ENCODE measurements at places on chromosomes 13 and 19.

DNA sequence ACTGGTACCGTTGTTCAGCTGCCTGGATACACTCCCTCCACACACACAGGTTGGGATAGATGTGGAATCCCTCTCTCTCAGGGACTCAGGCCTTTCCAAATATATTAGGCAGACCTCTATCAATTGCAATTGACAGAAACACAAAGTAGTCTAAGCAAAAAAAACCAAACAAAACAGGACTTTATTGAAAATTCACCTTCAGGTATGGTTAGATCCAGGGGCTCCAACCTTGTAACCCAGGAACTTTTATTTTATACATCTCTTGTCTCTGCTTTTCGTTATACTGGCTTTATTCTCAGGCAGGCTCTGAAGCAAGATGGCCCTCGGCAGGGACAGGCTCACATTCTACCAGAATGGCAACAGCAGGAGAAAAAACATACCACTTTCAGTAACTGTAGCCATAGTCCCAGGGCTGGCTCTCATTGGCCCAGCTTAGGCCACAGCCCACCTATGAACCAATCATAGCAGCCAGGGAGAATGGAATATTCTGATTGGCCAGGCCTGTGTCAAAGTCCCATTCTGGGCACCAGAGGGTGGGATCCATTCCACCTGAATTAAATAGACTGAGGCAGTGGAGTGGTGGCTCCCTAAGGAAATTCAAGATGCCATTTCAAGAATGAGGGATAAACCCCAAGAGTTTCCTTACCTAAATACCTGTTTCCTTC is 13.1 kb upstream of the CEACAM19 start:
- DNase-seq: no peak

DNA sequence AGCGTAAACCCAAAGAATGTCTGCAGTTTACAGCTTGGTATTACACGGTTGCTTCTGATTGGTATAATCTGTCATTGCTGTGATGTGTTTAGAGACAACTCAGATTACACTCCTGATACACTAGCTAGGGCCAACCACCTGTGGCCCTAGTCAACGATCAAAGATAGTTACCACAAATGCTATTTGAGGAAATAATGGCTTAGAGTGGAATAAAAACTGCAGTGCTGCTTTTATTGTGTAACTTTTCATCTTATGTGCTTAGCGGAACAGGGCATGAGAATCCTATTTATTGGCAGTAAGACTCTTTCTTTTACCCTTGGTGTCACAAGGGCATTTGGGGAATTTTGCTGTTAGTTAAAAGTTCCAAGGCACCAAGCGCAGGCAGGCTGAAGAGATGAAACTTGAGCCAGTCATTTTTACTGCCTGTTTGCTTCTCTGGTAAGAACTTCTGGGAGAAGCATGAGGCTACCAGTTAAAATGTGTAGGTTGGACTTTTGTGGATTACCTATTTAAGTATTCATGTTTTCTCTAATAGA is 363.3 kb downstream of the KCNRG start:
- DNase-seq: peak; percentile 61

DNA sequence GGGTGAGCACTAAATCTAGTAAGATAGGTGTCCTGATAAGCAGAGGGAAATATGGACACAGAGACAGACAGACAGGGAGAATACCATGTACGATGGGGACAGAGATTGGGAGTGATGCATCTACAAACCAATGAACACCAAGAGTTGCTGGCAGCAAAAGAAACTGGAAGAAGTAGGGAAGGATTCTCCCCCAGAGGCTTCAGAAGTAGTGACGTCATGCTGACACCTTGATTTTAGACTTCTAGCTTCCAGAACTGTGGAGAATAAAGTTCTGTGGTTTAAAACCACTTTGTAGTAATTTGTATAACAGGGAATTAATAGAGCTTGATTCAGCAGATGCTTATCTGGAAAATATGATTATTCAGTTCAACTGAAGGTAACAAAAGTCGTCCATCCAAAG is 66.1 kb downstream of the SLC10A2 start:
- no peak for DNase-seq

GRCh38 chr13:52738719-52739467 is 727 bp downstream of the CNMD start:
- no peak for DNase-seq

DNA sequence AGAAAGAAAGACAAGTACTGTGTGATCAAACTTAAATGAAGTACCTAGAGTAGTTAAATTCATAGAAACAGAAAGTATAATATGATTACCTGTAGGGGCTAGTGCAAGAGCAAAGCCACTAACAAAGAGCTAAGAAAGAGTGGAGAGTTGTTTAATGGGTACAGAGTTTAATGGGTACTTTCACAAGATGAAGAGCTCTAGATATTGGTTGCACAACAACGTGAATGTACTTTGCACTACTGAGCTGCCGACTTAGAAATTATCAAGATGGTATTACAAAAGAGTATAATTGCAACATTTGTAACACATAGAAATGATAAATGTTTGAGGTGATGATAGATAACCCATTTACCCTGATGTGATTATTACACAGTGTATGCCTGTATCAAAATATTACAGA is 140.3 kb upstream of the GPC6 start:
- no peak for DNase-seq

GRCh38 chr19:1366899-1367870 is 16.5 kb upstream of the NDUFS7 start:
- DNase-seq: no peak

DNA sequence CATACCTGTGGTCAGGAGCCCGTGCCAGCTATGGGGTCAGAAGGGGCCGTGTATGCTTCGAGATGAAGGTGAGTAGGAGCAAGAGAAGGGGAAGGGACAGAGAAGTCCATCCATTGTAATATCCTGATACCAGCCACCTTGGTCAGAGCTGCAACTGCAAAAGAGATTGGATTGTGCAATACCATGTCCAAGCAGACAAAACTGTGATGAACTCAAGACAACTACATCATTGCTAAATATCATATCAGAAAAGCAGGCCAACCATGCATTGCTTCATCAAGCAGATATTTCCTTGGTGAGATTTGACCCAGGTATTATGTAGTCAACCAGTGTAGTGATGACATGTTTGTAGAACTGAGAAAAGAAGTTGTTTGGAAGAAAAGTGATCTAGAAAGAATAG is 12.1 kb downstream of the HNRNPUL1 start:
- DNase-seq: no peak

GRCh38 chr13:111929036-111929616 is 137.8 kb upstream of the SOX1 start:
- DNase-seq: no peak

- no peak for DNase-seq
Observed at GRCh38 chr13:26897706-26898550, 137.3 kb upstream of the GPR12 start.

DNA sequence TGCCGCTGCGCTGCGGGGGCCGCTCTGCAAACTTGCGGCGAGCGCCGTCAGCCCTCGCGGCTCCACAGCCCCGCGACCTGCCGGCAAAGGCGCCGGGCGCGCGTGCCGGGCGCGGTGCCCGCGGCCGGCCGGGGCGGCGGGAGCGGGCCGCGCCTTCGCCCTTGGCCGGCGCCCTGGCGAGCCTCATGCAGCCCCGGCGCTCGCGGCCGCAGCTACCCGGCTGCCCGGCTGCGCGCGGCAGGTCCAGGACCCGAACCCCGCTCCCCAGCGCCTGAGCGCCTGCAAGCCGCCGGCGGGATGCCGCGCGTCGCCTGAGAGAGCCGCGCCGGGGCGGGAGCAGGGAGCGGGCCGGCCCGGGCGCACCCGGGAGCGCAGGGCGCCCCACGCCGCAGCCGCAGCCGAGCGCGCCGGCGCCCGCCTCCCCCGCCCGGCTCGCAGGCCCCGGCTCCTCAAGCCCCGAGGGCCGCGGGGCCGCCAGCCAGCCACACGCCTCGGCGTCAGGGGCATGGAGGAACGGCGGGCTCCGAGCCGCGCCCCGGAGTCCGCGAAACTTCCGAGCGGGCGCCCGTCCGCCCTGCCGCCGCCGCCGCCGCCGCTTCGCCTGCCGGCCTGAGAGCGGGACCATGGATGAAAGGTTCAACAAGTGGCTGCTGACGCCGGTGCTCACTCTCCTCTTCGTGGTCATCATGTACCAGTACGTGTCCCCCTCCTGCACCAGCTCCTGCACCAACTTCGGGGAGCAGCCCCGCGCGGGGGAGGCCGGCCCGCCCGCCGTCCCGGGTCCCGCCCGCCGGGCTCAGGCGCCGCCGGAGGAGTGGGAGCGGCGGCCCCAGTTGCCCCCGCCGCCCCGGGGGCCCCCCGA is 564 bp downstream of the HS6ST3 start:
- DNase-seq: no peak

DNA sequence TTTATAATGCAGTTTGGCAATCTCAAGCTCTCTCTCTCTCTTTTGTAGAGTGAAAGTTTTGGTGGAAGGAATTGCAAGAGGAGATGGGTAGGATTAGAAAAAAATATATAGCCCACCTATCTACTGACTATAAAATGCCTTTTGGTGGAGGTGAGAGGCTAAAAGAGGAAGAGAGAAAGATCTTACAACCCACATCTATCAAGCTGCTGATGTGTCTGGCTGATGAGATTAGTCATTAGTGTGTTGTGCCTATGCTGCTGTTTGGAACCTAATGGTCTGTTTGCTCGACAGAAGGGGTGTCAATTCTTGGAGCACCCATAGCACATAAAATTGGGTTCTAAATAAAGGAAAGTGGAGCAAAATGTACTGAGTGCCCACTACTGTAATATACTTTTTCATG is 411.0 kb downstream of the HS6ST3 start:
- DNase-seq: no peak

DNA sequence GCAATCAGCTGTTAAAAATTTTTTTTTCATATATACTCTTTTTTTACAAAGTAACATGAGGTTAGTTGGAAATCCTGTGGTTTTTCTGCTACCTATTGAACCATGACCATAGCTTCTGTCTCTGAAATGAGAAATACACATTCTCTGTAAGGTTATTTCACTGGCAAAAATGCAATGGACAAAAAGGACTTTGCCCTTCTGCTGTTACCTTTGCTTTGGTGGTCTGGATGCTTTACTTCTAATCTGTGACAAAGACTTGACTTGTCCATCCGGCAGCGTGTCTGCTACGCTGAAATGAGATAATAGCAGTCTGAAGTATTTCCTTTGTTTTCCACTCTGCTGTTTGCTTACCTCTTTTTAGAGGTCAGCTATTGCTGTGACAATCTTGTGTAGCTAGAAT is 412.8 kb downstream of the SLITRK6 start:
- no peak for DNase-seq

DNA sequence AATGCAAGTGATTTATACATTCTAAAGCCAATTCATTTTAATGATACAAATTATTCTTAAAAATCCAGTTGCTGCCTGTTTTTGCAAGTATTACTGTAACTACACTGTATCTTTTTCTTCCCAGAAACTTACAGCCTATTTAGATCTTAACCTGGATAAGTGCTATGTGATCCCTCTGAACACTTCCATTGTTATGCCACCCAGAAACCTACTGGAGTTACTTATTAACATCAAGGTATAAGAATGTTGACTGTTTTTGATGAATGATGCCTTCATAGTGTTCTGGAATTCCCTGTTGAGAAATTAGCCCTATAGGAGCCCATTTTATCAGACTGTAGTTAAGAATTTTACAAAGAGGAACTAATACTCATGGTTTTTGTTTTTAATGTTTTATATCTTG is 25.0 kb downstream of the ITM2B start:
- DNase-seq: no peak
